Stimulated activated naive CD4-positive, alpha-beta T cell treated with Interleukin-2 at 50 U/mL for 16 hours (primary cell): ENCODE measurements at places on chromosomes 13 and 19.
A peak's percentile ranks its signal among the peaks of the same experiment; 100 is the strongest.

- DNase-seq, result no peak
Observed at GRCh38 chr13:65926750-65927171, 1303.4 kb downstream of the PCDH9 start.

- no peak for DNase-seq
Observed at GRCh38 chr19:18414504-18415177, 4.6 kb upstream of the SSBP4 start.

- peak; percentile 68 for DNase-seq
Observed at GRCh38 chr13:100588331-100589177, at the start of gene GGACT. GGACT (minus strand) TSS chr13:100588789; CDS start chr13:100532591, 56,198 bp downstream.

- DNase-seq, result peak; percentile 45
Observed at GRCh38 chr19:2613507-2614295, 88.8 kb downstream of the GNG7 start.

GRCh38 chr19:13072188-13072908 is 30.3 kb downstream of the LYL1 start:
- DNase-seq, result no peak

DNA sequence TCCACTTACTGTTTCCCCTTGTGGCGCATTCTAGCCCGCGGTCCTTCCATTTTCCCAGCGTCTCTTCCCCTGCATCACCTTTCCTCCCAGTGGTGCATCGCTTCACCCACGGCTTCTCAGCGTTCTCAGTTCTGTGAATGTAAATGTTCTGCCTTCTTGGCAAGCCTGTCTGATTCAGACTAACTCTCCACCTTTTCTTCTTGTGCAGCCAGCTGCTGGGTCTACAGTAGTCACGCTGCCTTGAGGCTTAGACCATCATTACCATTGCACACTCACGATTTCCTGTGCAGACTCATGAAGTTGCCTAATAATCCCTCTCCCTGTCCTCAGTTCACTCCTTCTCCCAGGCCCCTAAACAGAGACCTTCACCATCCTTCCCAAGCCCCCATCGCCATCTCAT is 75.0 kb downstream of the DHRS12 start:
- no peak for DNase-seq

DNA sequence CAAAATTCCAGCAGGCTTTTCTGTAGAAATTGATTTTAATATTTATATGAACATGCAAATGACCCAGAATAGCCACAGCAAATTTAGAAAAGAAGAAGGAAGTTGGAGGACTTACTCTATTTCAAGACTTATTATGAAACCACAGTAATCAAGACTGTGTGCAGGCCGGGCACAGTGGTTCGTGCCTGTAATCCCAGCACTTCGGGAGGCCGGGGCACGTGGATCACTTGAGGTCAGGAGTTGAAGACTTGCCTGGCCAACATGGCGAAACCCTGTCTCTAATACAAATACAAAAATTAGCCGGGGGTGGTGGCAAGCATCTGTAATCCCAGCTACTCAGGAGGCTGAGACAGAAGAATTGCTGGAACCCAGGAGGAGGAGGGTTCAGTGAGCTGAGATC is 6.0 kb upstream of the FFAR2 start:
- DNase-seq, result no peak

- DNase-seq, result no peak
Observed at GRCh38 chr13:99384468-99384867, 77.3 kb upstream of the GPR183 start.

- no peak for DNase-seq
Observed at GRCh38 chr13:42795666-42796065, 14.3 kb downstream of the FAM216B start.

- no peak for DNase-seq
Observed at GRCh38 chr19:7326105-7326877, 22.4 kb upstream of the ARHGEF18 start.

DNA sequence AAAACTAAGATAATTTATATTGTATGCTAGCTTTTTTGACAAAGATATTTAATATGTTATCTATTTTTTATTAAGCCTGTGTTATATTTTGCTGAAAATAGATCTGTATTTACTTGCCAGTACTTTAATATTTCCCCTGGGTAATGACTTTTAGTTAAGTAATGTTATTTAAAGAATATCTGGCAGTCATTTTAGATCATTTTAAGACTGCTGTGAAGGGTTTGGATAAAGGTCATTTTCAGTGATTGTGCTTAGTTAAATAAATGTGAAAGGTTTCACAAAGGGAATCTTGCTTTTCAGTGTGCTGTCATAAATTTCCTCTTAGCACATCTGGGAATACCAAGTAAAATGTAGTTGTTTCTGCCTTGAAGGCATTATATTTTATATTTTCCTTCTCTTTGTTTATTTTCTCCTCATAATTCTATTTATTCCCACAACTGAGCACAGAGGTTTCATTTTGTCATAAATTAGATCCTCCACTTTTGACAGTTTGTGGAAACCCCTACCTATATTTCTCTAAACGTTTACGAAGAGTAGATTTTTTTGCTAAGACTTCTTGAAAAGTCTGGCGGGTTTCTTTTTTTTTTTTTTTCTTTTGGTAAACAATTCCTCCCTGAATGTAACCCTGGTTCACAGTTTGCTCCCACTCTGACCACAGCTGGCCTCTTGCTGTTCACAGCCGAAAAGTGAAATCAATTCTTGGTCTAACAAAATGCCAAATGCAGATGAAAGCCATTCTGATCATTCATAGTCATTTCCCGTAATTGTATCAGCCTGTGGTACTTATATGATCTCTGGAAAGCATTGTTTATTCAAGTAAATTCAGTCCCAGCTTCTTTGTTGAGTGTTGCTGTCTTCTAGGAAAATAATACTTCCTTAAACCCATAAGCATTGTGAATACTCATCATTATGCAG is 87.8 kb downstream of the MAB21L1 start:
- DNase-seq, result no peak

GRCh38 chr19:6413291-6413690 is 11.3 kb downstream of the KHSRP start:
- DNase-seq, result no peak

GRCh38 chr19:30651066-30651465 is 278.9 kb downstream of the ZNF536 start:
- no peak for DNase-seq

DNA sequence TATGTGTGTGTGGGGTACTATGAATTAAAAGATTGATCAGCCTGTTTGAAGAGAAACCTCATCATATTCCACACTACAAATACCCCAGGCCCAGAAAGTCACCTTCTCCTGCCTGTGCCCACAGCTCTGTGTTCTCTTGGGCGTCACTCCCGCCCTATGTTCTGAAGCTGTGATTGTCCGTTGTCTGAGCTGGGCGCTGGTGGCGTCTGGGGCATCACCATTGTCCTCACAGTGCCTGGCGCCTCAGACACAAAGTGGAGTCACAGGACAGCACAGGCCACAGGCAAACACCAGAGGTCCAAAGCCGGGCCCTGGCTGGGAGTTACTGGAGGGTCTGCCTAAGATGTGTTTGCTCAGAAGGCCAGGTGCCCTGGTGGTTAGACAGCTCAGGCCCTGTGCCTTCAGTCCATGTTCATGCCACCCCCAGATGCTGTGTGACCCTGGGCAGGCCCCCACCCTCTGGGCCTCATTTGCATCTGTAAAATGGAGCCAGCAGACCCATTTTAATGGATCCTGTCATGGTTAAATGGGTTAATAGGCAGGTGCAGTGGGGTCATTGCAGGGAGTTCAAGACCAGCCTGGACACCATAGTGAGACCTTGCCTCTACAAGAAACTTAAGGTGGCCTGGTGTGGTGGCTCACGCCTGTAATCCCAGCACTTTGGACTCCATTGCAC is 34.5 kb downstream of the DNM2 start:
- no peak for DNase-seq

DNA sequence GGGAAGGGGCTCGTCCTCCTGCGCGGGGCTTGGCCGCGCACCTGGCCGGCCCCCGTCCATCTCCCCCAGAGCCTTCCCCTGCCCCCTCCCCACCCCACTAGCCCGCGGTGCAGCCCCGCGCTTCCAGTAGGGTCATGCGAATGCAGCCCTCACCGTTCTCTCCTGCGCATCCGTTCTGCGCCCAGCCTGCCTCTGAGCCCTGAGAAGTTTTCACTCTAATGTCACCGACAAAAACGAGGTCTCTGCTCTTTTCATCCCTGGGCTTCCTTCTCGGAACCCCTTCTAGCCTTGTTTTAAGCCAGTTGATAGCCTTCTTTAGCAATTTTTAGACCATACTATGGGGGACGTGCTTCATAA is 97.4 kb downstream of the ATP8A2 start:
- no peak for DNase-seq

GRCh38 chr19:4140237-4140711 is 13.2 kb upstream of the CREB3L3 start:
- DNase-seq, result no peak

DNA sequence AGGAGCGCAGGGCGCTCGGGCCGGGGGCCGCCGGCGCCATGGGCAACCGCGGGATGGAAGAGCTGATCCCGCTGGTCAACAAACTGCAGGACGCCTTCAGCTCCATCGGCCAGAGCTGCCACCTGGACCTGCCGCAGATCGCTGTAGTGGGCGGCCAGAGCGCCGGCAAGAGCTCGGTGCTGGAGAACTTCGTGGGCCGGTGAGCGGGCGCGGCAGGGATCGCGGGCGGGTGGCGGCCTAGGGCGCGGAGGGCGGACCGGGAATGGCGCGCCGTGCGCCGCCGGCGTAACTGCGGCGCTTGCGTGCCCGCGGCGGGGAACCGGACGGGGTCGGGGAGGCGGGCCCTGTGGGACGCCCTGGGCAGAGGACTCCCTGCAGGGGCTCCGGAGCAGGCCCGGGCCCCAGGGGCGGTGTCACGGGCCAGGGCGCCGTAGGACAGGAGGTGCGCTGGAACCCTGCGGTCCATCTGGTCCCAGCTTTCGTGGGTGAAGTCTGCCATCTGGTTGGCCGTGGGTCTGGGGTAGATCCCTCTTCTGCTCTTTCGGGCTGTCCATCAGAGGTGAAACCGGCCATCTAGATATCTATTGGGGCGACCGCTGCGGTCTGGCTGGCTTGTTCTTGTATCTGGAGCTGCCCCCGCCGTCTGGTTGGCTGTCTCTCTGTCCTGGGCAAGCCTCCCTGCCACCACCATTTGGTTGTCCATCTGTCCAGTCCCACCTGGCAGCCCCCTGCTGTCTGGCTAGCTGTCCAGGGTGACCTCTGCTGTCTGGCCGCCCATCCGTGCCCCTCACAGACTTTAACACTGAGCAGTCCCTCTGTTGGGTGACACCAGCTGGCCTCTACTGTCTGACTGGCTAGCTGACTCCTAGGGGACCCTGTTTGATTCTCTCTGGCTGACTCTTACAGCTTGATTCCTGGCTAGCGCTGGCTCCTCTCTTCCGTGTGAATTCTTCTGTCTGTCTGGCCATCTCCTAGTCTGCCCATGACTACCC is 622 bp downstream of the DNM2 start:
- DNase-seq, result peak; percentile 36

- no peak for DNase-seq
Observed at GRCh38 chr19:42345191-42345812, 19.9 kb downstream of the MEGF8 start.

- no peak for DNase-seq
Observed at GRCh38 chr13:54928071-54928470, 1899.5 kb downstream of the OLFM4 start.

GRCh38 chr19:947707-948539 is 22.1 kb downstream of the ARID3A start:
- no peak for DNase-seq

DNA sequence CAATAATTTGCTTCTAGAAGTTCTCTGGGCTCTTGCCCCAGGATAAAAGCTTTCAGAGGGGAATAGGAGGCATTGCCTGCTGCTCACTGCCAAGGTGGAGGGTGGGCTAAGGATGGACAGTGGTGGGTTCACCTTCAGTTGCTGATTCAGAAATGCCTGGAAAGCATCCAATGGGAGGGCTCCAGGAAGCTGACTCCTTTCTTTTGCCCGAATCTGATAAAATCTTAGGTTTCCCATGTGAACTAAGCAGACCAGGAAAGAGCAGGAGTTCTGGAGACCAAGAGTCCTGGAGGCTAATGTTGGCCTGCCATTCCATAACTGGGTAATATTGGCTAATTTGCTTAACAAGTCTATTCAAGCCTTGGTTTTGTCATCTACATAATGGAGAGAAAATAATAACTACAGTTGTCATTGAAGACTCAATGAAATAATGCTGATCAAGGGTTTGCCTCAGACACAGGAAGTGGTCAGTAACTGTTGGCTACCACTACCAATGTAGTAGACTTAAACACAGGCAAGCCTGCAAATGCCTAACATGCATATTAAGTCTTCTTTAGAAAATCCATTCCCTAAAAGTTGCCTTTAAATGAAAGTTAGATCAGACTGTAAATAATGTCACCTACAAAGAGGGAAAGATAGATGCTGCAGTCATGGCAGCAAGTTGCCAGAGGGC is 528.4 kb upstream of the NBEA start:
- no peak for DNase-seq

- no peak for DNase-seq
Observed at GRCh38 chr13:99386495-99386894, 79.3 kb upstream of the GPR183 start.

DNA sequence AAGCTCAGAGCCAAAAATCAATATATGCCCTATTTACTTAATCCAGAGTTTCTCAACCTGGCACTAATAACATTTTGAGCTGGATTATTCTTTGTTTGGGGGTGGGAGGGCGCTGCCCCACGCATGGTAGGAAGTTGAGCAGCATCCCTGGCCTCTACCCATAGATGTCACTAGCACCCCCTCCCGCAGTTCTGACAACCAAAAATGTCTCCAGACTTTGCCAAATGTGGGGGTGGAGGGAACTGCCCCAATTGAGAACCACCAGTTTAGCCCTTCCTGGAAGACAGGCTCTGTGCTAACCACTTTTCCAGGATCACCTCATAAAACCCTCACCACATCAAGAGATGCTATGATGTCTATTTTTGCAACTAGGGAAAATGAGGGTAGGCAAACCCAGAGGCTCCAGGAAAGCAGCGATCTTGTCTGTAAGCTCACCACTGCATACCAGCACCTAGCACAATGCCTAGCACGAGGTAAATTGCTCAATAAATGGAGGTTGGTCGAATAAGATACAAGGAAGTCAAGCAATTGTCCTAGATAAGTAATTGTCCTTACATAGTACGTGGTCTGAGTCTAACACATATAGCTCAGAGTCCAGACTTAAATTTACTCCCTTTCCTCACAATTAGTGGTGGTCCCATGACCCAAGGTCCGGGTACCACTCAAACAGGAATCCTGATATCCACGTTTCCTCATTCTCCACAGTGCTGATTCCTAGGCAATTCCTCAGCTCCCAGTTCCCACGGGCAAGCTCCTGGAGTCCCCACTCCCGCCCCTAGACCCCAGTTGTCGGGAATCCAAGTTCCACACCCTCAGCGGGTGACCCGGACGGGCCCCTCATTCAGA is 892 bp downstream of the TRIR start:
- DNase-seq, result peak; percentile 21

GRCh38 chr19:46191972-46192371 is 37.6 kb upstream of the IGFL1 start:
- DNase-seq, result no peak

GRCh38 chr13:85108356-85108755 is 690.9 kb downstream of the SLITRK6 start:
- no peak for DNase-seq

DNA sequence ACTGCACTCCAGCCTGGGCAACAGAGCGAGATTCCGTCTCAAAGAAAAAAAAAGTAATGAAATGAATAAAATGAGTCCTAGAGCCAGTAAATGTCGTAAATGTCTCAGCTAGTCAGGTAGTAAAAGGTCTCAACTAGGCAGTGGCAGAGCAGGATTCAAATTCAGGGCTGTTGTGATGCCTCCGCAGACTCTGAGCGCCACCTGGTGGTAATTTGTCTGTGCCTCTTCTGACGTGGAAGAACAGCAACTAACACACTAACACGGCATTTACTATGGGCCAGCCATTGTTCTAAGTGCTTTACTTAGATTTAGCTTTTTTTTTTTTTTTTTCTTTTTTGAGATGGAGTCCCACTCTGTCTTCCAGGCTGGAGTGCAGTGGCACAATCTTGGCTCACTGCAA is 30.2 kb downstream of the CYP2F1 start:
- DNase-seq, result peak; percentile 81

- DNase-seq, result no peak
Observed at GRCh38 chr19:5130371-5131030, 161.6 kb downstream of the KDM4B start.
